ENCODE measurements at places on chromosomes 2 and 18. TPM values are rescaled to one million over a fixed set of nuclear protein-coding genes. Genes with fewer than 3 reads are reported as not detected.

DNA sequence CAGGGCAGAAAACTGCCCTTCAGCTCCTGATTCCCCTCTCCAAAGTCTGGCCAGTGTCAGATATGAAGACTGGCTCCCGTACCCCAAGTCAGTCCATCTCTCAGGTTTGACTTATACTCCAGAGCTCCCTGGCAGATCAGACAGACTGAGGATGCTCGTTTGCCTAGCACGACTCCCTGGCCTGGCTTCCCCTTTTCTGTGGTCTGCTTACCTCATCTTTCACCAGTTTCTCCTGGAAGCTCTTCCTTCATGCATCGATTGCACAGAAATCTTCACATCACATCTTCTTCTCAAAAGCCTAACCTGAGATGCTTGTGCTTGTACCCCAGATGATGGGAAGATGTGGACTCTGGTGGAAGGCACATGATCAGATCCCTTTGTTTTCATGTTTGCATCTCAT, 387.9 kb upstream of the POU3F3 start:
- no peak overlapping the region for H3K27ac ChIP-seq
- no peak overlapping the region for H3K4me3 ChIP-seq
- no peaks in the 10 kb centered on the region for H3K36me3 ChIP-seq
- H3K4me1 ChIP-seq: no peaks in the 10 kb centered on the region

GRCh38 chr2:140836826-140837225, 1294.0 kb downstream of the LRP1B start:
- no peaks in the 10 kb centered on the region for H3K36me3 ChIP-seq
- DNase-seq: no peak
- no peak overlapping the region for H3K4me3 ChIP-seq

GRCh38 chr2:235591921-235592320, 98.1 kb downstream of the AGAP1 start:
- H3K4me3 ChIP-seq: no peak overlapping the region
- DNase-seq: no peak
- no peaks in the 10 kb centered on the region for H3K27me3 ChIP-seq
- H3K36me3 ChIP-seq: no peaks in the 10 kb centered on the region

DNA sequence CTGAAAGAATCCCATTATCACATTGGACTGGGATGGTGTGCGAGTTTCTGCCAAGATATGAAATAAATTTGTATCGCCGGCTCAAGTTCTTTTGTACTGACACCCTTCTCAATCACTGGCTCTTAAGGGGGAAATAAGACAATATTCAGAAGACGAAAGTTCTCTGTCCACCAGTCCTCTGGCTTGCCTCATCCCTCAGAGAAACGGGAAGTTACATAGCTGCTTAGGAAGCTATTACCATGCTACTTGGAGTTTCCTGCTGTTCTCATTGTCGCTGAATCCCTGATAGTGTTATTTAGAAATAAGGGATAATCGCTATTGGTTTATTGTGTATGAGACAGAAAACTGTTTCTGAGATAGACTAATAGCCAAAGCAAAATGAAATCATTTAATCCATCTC, 205.0 kb upstream of the ZNF521 start:
- no peaks in the 10 kb centered on the region for H3K4me1 ChIP-seq
- no peak overlapping the region for H3K4me3 ChIP-seq
- no peaks in the 10 kb centered on the region for H3K27me3 ChIP-seq

- H3K27me3 ChIP-seq: no peaks in the 10 kb centered on the region
- no peaks in the 10 kb centered on the region for H3K4me1 ChIP-seq
- no peak overlapping the region for H3K4me3 ChIP-seq
- DNase-seq: no peak
Observed at GRCh38 chr18:35096677-35097011, 55.4 kb downstream of the MAPRE2 start.

DNA sequence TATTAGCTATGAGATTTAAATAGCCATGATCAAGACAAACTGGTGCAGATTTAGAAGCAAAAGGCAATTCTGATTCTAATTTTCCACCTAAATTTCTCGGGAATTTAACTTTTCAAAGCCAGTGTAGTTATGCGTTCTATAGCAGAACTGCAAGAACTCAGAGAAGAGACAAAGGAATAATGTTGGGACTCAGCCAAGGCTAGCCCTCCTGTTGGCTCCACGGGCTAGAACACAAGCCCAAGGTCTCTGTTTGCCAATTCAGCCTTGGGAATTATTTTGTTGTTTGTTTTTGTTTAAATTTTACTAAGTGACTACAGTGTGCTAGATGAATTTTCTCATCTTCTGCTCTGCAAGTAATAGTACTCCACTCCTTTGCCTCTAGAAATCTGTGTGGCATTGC, 121.2 kb downstream of the CACNB4 start:
- H3K4me3 ChIP-seq: no peak overlapping the region
- DNase-seq: no peak

DNA sequence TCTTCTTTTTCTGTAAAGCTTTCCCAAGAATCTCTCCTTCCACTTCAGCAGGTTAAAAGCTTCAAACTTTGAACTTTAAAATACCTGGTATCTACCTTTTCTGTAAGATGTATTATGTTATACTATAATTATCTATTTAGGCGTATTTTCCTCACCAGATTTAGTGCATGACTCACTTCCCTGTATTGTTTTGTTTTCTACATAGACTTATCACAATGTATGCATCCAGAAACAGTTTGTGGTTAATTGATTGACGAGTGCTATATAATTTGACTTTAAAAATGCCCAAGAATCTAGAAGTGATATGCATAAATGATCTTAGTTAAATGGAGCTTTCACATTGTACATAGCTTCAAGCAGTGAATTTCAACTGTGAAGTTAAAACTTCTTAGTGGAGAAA, 473.9 kb upstream of the CDH2 start:
- H3K27ac ChIP-seq: no peak overlapping the region
- no peaks in the 10 kb centered on the region for H3K4me1 ChIP-seq
- H3K27me3 ChIP-seq: no peaks in the 10 kb centered on the region
- DNase-seq: no peak

- H3K4me1 ChIP-seq: no peaks in the 10 kb centered on the region
- no peak overlapping the region for H3K27ac ChIP-seq
- H3K4me3 ChIP-seq: no peak overlapping the region
- H3K36me3 ChIP-seq: no peaks in the 10 kb centered on the region
- no peaks in the 10 kb centered on the region for H3K27me3 ChIP-seq
Observed at GRCh38 chr2:165450156-165450555, 19.3 kb upstream of the CSRNP3 start.

DNA sequence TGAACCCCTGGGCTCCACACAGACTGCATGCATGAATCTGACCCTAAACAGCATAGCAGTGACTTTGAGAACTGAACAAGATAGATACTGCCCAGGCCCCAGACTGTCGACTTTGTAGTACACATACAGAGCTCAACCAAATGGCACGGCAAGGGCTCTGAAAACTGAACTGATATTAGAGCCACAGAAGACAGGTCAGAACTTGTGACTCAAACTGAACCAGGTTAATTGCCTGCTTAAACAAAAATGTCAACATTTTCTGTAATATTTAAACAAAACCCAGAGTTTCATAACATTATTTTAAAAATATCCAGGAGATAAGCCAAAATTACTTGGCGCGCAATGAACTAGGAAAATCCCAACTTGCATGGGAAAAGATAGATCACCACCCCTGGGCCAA, 260.3 kb downstream of the TPGS2 start:
- H3K36me3 ChIP-seq: no peaks in the 10 kb centered on the region
- no peak overlapping the region for H3K4me3 ChIP-seq
- H3K4me1 ChIP-seq: no peaks in the 10 kb centered on the region
- DNase-seq: no peak
- H3K27me3 ChIP-seq: no peaks in the 10 kb centered on the region
- no peak overlapping the region for H3K27ac ChIP-seq

GRCh38 chr2:127179766-127180165, 40.3 kb downstream of the CYP27C1 start:
- H3K36me3 ChIP-seq: no peaks in the 10 kb centered on the region
- no peak overlapping the region for H3K4me3 ChIP-seq
- no peak for DNase-seq
- H3K27ac ChIP-seq: no peak overlapping the region

- no peaks in the 10 kb centered on the region for H3K4me1 ChIP-seq
- DNase-seq: no peak
- H3K27ac ChIP-seq: no peak overlapping the region
Observed at GRCh38 chr2:169173876-169174275, 104.5 kb downstream of the DHRS9 start.

DNA sequence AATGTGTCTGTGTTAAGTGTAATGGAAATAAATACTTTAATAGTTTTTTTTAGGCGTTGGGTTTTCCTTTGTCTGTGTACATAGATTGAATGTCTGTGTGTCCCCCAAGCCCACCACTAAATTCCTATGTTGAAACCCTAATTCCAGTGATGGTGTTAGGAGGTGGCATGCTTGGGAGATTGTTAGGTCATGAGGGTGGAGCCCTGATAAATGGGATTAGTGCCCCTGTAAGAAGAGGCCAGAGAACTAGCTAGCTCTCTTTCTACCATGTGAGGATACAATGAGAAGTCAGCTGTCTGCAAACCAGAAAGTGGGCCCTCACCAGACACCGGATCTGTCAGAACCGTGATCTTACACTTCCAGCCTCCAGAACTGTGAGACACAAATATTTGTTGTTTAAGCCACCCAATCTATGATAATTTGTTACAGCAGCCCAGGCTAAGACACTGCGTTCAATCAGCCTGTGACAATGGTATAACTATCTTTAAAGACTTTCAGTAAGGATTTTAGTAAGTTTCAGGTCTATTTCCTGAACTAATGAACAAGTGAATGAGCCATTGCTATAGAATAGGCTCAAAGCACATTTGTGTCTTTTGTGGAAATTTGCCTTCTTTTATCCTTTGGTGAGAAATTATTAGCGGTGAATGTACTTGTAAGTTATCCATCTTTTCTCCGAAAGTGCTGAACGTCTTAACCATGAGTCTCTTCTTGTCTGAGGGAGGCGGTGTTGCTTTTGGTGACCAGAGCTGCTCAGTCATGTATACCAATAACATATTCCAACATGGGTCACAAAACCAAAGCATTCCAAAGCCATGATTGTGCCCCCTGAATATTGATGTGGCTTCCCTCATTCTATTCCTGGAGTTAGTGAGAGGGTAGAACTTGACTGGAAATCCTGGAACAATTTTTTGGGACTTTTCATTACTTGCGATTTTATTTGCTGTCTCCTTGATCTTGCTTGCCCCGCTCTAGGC, 29.6 kb upstream of the IL1R1 start:
- H3K36me3 ChIP-seq: no peaks in the 10 kb centered on the region
- H3K27me3 ChIP-seq: no peaks in the 10 kb centered on the region

DNA sequence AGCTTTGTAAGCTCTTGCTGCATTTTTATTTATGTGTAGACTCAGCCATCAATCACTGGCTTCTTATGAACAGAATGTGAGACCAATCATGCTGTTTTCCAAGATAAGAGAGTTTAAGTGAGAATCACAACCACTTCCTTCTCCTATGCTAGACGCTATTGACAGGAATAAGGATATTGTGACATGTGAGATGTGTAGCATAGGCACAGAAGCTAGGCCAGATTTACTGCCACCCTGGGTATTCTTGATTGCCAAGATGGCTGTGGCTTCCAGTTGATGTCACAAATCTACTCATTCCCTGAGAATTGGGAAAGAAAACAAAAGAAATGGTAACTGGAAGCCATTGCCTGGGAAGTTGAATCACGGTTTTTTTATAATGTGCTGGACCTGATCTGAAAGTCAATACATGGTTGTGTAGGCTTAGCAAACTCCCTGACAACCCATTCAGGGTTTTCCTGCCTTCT, 49.9 kb downstream of the RAB27B start:
- no peaks in the 10 kb centered on the region for H3K36me3 ChIP-seq
- no peak overlapping the region for H3K27ac ChIP-seq
- no peak overlapping the region for H3K4me3 ChIP-seq
- H3K27me3 ChIP-seq: no peaks in the 10 kb centered on the region

DNA sequence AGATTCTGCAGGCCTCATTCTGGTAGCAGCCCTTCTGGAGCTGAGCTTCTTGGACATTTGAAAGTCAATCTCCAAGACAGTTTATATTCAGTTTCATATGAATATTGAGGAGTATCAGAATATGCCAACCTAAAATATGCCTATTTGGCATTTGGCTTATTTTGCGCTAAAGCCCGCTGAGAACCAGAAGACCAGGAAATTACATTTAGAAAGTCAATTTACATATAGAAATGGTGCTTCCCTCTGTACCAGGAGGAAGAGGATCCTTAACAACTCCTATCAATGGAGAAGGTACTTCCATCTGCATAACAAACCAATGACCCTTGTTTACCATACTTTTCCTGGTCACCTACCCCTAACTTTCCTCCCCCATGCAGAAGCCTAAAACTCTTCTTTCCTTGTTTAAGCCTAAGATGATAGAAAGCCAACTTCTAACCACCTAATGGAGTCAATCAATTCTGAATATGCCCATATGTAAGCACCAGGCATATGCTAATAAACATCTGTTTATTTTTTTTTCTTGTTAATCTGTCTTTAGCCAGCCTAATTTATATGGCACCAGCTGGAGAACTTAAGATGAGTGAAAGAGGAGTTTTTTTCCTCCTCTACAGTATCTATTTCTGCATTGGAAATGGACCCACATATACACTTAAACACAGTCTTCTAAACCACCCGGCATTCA, 57.0 kb upstream of the DYNC1I2 start:
- H3K36me3 ChIP-seq: no peaks in the 10 kb centered on the region
- DNase-seq: no peak
- no peak overlapping the region for H3K4me3 ChIP-seq
- H3K27ac ChIP-seq: no peak overlapping the region
- H3K4me1 ChIP-seq: no peaks in the 10 kb centered on the region

GRCh38 chr2:238884812-238885408, 37.0 kb downstream of the TWIST2 start:
- no peaks in the 10 kb centered on the region for H3K27me3 ChIP-seq
- H3K4me1 ChIP-seq: peaks cover 5% of the 10 kb centered on the region
- no peak overlapping the region for H3K27ac ChIP-seq
- H3K36me3 ChIP-seq: no peaks in the 10 kb centered on the region
- no peak for DNase-seq

DNA sequence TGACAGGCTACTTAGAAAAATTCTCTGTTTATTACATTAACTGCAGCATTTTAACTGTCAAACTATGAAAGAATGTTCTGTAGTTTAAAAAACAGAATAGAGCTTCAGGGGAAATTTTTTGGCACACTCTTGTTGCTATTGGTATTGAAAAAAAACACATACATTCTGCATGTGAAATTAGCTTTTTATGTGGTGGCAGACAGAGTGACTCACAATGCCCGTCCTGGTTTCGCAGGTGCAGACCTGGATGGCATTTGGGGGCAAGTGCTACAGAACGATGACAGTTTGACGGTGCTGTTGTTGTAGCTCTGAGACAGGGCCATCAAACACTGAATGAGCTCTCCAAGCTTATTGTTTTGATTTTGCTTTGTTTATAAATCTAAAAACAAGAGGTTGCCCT, 105.0 kb upstream of the MAP3K20 start:
- DNase-seq: no peak
- no peaks in the 10 kb centered on the region for H3K36me3 ChIP-seq
- no peaks in the 10 kb centered on the region for H3K27me3 ChIP-seq
- H3K4me1 ChIP-seq: peaks cover 7% of the 10 kb centered on the region
- no peak overlapping the region for H3K4me3 ChIP-seq

GYPC gene
- 34.1 TPM for total RNA-seq

ANKRD30BL gene
- total RNA-seq: 0.67 TPM

UGT1A5 gene
- 2.9 TPM for total RNA-seq

GKN2 gene
- total RNA-seq: not detected

SCN1A gene
- total RNA-seq: not detected

OBSL1 gene
- 142 TPM for total RNA-seq

Data from thyroid gland (tissue), 4 donors.